ENCODE measurements at places on chromosomes 2 and 18. TPM values are rescaled to one million over a fixed set of nuclear protein-coding genes. Genes with fewer than 3 reads are reported as not detected.

DNA sequence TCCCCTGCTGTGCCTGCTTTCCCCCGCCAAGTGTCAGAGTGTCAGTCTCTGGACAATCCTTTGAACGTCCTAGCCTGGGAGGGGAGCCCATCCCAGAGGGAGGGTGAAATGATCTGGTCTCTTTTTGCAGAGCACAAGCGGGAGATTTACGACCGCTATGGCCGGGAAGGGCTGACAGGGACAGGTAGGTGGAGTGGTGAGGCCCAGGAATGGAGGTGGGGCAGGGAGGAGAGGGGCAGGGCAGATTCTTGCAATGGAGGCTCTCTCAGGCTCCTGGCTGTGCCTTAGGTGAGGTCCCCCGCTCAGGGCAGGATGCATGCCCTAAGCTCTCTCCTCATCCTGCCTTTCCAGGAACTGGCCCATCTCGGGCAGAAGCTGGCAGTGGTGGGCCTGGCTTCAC lies 2.4 kb downstream of the DNAJB2 start:
- no peak for DNase-seq

DNA sequence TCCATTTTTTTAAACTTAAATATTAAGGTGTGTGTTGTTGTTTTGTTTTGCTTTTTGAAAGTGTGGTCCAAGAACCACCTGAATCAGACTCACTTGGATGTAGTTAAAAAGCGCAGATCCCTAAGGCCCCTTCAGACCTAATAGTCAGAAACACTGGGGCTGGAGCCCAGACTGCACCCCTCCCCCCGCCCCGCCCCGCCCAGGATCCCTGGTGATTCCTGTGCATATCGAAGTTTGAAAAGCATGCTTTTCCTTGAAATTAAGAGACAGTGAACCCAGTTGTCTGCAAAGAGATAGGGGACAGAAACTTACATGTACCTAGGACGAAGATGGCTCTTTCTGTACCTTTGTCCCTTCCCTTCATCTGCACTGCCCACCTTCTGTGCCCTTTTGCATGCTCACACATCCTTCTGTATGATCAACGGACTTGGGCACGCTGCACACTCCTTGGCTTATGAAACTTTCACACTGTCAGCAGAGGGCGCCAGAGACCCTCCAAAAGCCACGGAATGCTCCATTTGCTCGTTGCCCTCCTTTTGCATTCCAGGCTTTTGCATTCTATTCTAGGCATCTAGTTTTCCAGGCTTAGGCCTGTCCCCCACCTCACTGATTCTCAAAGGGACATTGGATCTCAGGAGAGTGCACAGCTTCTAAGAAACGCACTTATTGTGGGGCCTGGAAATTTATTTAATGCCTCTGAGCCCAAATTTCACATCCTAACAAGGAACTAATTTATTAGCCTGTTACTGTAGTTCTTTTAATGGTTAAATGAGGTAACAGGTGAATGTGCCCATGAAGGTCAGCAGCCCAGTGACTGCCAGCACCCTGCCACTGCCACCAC lies 32.8 kb upstream of the SLC14A1 start:
- peak; percentile 67 for DNase-seq

DNA sequence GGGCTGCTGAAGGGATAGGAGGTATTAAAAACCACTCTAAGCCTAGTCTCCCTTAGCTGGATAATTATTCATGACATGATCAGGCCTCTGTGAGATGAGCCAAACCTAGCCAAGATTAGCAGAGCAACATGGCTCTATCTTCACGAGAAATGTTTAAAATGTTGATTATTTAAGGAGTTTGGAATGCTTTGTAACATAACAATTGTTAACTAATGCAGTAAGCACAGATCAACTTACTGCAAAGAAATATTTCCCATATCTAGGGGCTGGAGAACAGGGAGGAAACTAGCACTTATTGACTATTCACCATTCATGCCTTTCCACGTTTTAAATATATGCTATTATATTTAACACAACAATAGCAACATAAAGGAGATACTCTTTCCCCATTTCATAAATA lies 833.7 kb upstream of the CHAC2 start:
- no peak for DNase-seq

- no peak for DNase-seq
Measured at GRCh38 chr2:12669036-12669435, 47.7 kb upstream of the TRIB2 start.

DNA sequence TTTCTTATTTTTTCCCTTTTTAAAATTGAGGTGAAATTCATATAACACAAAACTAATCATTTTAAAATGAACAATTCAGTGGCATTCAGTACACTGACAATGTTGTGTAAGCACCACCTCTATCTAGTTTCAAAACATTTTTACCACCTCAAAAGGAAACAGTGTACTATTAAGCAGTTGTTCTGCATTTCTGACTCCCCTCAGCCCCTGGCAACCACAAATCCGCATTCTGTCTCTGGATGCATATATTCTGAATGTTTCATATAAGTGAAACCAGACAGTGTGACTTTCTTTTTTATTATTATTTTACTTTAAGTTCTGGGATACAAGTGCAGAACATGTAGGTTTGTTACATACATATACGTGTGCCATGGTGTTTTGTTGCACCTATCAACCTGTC lies 19.2 kb upstream of the TANK start:
- no peak for DNase-seq

GRCh38 chr2:75787532-75788132 lies 76.9 kb upstream of the GCFC2 start:
- no peak for DNase-seq

DNA sequence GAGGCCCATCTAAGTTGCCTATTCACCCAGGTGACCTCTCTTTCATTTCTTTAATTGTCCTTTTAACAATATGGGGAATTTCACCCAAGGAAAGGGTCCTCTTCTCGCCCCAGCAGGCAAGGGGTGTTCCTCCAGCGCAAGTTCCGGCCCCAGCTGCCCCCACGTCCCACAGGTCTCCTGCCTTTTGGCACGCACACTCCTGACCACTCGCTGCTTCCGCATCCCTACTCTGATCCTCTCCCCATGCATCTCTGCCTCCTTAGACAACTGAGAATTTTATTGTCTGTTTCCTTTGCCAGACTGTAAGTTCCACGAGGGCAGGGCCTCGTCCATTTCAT lies 684 bp upstream of the ARPC2 start:
- no peak for DNase-seq

GRCh38 chr2:46365913-46366667 lies 68.9 kb downstream of the EPAS1 start:
- DNase-seq: no peak

ALPG gene
- polyA plus RNA-seq: not detected

GPC1 gene
- polyA plus RNA-seq: 48.6 TPM

DES gene
- polyA plus RNA-seq: 32.6 TPM
